CD4-positive, CD25-positive, alpha-beta regulatory T cell (primary cell): ENCODE measurements at places on chromosomes 12 and 14. TPM values are rescaled to one million over a fixed set of nuclear protein-coding genes. Genes with fewer than 3 reads are reported as not detected.

- peak; percentile 1 for DNase-seq
Observed at GRCh38 chr12:32025906-32026305, 66.7 kb downstream of the RESF1 start.

Gene OASL
- total RNA-seq: 19.3 TPM

Gene GPR162
- not detected for total RNA-seq

DNA sequence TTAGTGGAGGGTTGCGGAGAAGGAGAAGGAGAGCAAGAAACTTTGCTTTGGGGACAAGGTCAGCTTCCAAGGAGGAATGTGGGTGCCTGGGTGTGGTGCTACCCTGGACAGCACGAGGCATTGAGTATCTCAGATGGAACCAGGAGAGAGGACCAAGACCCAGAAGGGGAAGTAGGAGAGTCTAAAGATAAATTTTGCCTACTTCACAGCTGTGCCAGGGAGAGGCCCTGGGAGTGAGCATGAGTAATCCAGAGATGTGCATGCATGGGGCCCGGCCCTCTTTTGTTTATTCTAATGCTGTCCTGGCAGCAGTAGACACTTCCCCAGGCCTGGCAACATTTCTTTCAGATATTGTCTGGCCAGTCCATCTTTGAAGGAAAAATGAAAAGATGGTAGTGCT, 49.5 kb upstream of the GNPNAT1 start:
- DNase-seq: no peak

DNA sequence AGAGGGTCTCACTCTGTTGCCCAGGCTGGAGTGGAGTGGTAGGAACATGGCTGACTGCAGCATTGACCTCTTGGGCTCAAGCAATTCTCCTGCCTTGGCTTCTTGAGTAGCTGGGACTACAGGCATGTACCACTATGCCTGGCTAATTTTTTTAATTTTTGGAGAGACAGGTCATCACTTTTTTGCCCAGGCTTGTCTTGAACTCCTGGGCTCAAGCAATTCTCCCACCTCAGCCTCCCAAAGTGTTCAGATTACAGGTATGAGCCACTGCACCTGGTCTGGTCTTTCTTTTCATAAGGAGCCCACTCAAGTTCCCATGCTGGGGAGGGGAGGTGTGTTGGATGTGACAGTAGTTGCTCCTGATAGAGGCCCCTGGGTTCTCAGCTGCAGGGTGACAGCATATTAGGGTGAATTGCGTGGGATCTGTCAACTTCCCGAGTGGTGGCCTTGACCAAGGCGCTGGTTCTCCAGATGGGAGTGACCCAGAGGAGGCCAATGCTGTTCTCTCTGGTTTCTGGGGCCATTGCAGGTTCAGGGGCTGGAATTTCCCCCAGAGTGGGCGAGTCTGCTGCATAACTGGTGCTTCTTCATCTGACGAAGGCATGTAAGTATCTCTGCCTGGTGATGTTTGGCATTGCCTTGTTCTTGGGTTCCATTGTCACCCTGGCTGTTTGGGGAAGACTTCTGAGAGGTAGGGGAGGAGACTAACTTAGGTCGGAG, 52.4 kb upstream of the ESRRB start:
- no peak for DNase-seq

Gene PTPN6
- 174 TPM for total RNA-seq

- DNase-seq: no peak
Observed at GRCh38 chr12:12985817-12986408, 14.2 kb downstream of the HEBP1 start.

Gene CLEC4A
- 1.4 TPM for total RNA-seq

GRCh38 chr12:40208707-40209446, 15.9 kb upstream of the LRRK2 start:
- DNase-seq: no peak

- no peak for DNase-seq
Observed at GRCh38 chr14:68225321-68225720, 405.7 kb downstream of the RAD51B start.
